Urothelium cell line (cell line): ENCODE measurements at places on chromosomes 2 and 18.

DNA sequence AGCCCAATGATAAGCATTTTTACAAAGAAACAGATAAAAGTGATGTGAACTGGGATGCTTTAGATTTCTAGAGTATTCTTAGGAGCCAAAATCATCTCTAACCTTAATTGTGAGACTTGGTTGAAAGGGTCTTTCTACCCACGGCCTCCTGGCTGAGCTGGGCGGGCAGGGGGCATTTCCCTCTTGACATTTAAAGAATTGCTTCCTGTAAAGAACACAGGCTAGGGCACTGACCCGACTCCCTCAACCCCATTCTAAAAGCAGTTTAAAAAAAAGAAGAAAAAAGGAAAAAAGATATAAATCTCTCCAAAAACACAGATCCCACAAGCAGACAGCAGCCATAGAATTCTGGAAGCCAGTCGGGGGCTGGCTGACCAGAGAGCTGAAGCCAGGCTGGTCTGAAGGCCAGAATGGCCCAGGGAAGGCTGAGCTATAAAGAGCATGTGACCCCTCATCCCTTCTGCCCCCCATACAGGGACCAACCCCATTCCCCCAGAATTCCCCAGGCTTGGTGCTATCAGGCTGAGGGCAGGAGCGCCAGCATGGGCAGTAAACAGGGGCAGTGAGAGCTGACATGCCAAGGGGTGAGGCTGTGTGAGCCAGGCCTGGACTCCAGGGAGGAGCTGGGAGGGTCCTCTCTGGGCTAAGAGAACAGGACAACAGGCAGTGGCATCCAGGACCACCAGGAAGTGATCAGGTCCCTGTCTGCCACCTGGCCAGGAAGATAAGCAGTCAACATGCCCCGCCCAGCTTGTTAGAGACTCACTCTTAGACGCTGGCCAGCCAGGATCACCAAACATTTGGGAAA, 188.5 kb downstream of the HDAC4 start:
- DNase-seq: no peak

DNA sequence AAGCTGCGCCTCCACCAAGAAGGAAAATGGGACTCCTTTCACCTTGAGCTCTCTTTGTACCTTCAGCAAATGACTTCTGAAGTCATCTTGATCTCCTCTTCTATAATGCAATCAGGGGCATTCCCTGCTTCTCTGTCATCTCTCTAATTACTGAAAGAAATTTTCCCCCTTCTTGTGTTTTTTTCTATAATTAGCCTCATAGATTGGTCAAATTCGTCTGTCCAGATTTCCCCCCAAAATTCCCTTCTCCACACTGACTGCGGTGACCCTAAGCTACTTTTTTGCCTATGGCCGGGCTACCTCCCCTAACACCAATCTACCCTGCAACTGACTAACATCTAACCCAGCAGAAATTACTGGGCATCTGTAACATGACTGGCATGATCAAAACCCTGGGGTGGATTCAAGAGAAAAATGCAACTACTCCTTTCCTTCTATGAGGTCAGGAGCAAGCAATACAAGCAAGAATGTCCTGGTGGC, 168.6 kb downstream of the BCL2 start:
- DNase-seq: no peak

DNA sequence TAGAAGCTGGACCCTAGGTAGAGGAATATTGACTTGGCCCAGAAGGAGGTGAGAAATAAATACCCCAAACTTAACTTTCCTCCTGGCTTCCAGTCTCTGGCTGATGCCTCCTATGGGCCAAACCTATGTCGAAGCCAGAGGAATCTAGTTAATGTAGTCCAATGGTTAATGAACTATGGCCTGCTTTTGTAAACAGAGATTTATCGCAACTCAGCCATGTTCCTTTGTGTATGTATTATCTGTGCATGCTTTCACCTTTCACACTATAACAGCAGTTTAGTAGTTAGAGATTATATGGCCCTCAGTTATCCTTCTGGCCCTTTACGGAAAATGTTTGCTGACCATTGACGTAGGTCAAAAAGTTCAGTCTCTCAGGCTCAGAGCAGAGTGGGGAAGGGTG, 67.3 kb upstream of the BARD1 start:
- no peak for DNase-seq

DNA sequence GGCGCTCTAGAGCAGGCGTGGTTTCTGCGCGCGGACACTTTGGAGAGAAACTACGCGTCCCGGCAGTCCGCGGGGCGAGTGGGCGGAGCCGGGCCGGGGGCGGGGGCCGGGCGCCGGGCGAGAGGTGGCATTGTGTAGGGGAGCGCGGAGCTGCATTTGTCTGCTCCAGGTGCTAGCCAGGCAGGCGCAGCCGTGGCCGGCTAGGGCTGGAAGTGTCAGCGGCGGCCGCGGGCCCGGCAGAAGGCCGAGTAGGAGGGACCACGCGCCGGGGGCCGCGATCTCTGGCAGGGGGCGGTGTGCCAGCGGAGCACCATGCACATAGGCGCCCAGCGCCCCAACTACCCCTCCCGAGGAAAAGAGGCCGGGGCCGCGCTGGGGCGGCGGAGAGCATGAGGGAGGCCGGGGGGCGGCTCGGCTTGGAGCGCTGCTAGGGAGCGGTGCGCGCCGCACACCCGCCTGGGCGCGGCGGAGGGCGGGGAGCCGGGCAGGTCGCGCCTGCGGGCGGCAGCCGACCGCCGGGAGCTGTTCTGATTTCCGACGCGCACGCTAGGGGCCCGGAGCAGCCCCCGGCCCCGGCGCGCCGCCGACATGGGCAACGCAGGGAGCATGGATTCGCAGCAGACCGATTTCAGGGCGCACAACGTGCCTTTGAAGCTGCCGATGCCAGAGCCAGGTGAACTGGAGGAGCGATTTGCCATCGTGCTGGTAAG, at the start of gene FMNL2:
TSS of gene FMNL2 (plus strand) at position 159 of the 710 bp plus-strand sequence.
- DNase-seq: no peak

GRCh38 chr2:36147670-36148390, 207.7 kb upstream of the CRIM1 start:
- DNase-seq: no peak

GRCh38 chr2:74525717-74526648, at the start of gene DQX1:
TSS of gene DQX1 (minus strand) at chr2:74526231. CDS start at chr2:74525729, 502 bp downstream.
- DNase-seq: no peak

- no peak for DNase-seq
Observed at GRCh38 chr18:8373486-8373885, 235.8 kb upstream of the RAB12 start.

DNA sequence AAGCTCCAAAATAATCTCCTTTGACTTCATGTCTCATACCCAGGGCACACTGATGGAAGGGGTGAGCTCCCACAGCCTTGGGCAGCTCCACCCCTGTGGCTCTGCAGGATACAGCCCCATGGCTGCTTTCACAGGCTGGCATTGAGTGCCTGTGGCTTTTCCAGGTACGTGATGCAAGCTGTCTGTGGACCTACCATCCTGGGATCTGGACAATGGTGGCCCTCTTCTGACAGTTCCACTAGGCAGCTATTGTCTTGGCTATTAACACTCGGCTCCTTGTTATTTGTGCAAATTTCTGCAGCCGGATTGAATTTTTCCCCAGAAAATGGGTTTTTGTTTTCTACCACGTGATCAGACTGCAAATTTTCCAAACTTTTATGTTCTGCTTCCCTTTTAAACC, 634.2 kb downstream of the TSN start:
- no peak for DNase-seq

- peak; percentile 92 for DNase-seq
Observed at GRCh38 chr2:39513641-39514094, 76.6 kb upstream of the MAP4K3 start.
